ENCODE measurements at places on chromosomes 3 and 15.

GRCh38 chr3:100516232-100516631 is 23.8 kb downstream of the TMEM45A start:
- H3K27me3 ChIP-seq = no peaks in the 10 kb centered on the region
- H3K4me1 ChIP-seq = peaks cover 2% of the 10 kb centered on the region
- H3K27ac ChIP-seq = no peak overlapping the region
- H3K4me3 ChIP-seq = no peak overlapping the region
- no peak for DNase-seq

- no peak overlapping the region for H3K27ac ChIP-seq
- H3K4me3 ChIP-seq = no peak overlapping the region
- peaks cover 2% of the 10 kb centered on the region for H3K4me1 ChIP-seq
- no peaks in the 10 kb centered on the region for H3K27me3 ChIP-seq
Measured at GRCh38 chr3:40211579-40211978, 97.9 kb upstream of the EIF1B start.

DNA sequence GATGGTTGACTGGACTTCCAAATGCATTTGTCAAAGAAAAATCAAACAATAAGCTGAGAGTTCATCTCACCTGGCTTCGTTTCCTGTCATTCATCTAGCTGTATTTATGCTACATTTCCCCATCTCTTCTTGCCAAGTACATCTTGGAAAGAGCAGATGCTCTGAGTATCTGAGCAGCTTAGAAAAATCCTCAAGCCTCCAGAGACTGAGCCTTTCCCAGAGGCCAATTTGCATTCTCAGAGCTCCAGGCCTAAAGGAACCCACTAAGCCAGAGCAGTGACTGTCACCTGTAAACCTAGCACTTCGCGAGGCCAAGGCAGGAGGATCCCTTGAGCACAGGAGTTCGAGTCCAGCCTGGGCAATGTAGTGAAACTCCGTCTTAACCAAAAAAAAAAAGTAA is 100.5 kb downstream of the XXYLT1 start:
- H3K4me1 ChIP-seq = peaks cover 6% of the 10 kb centered on the region
- H3K36me3 ChIP-seq = peaks cover 2% of the 10 kb centered on the region
- H3K27me3 ChIP-seq = no peaks in the 10 kb centered on the region
- no peak for DNase-seq
- H3K27ac ChIP-seq = no peak overlapping the region
- no peak overlapping the region for H3K4me3 ChIP-seq

GRCh38 chr15:47718497-47719437 is 1.5 kb downstream of the SEMA6D start:
- DNase-seq = no peak
- no peaks in the 10 kb centered on the region for H3K4me1 ChIP-seq
- peak overlapping the region; percentile 34 for H3K4me3 ChIP-seq
- peaks cover 81% of the 10 kb centered on the region for H3K27me3 ChIP-seq
- no peak overlapping the region for H3K27ac ChIP-seq

DNA sequence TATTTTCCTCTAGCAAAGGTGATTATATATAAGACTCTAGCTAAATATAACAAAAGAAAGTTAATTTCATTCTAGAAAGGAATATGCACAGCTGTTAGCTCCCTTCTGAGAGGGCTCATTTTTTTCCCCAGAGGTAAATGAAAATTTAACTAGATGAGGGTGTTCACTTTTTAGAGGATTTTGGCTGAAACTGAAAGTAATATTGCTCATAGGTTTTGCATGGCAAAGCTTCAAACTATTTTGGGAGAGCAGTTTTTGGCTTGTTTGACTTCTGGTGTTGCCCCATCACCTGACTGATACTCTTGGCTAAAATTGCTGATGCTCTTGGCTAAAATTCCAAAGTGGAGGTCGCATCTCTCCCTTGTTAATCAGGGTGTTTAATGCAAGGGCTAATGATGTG is 311.9 kb downstream of the EDEM1 start:
- no peak overlapping the region for H3K4me3 ChIP-seq
- no peak for DNase-seq
- H3K27ac ChIP-seq = no peak overlapping the region
- H3K27me3 ChIP-seq = no peaks in the 10 kb centered on the region
- no peaks in the 10 kb centered on the region for H3K36me3 ChIP-seq
- peaks cover 2% of the 10 kb centered on the region for H3K4me1 ChIP-seq

- no peak overlapping the region for H3K4me3 ChIP-seq
- H3K27ac ChIP-seq = no peak overlapping the region
- peaks cover 6% of the 10 kb centered on the region for H3K4me1 ChIP-seq
- DNase-seq = no peak
- H3K27me3 ChIP-seq = peaks cover 27% of the 10 kb centered on the region
Measured at GRCh38 chr3:100893590-100893989, 99.6 kb downstream of the ABI3BP start.

DNA sequence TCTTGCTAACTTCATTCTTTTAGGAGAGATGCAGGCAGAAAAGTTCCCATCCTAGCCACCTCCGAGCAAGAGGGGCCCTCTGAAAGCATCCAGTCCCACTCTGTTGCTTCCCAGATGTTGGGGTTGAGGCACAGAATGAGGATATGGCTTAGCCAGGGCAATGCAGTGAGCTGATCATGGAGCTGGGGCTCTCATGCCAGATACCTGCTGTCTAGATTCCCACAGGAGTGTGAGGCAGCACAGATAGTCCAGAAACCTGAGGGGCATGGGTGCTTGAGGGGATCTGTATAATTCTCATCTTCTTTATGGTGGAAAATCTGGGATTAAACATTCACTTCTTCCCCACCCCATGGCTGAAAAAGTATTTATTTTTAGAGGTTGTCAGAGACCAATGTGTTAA is 1.2 kb downstream of the SLC22A13 start:
- peaks cover 6% of the 10 kb centered on the region for H3K36me3 ChIP-seq
- no peaks in the 10 kb centered on the region for H3K27me3 ChIP-seq
- H3K27ac ChIP-seq = peak overlapping the region; percentile 34
- no peak overlapping the region for H3K4me3 ChIP-seq
- H3K4me1 ChIP-seq = peaks cover 28% of the 10 kb centered on the region

DNA sequence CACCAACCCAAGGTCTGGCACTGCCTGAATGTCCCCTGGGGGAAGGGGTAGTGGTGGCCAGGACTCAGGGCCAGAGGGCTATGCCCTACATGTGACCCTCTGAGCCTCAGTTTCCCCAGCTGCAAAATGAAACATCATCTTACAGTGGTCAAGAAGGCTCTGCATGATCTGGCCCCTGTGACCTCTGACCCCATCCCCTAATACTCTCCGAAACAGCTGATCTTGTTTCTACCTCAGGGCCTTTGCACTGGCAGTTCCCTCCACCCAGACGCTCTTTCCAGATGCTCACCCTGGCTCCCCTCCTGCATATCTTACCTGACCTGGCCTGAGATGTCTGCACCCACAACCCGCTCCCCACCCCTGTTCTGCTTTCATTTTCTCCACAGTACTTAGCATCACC is 21.8 kb downstream of the PLXND1 start:
- H3K27me3 ChIP-seq = no peaks in the 10 kb centered on the region
- H3K27ac ChIP-seq = no peak overlapping the region
- peaks cover 6% of the 10 kb centered on the region for H3K4me1 ChIP-seq
- no peak for DNase-seq
- peaks cover 3% of the 10 kb centered on the region for H3K36me3 ChIP-seq
- no peak overlapping the region for H3K4me3 ChIP-seq

GRCh38 chr3:48428088-48428571 is 1.8 kb downstream of the PLXNB1 start:
- H3K27ac ChIP-seq = no peak overlapping the region
- H3K36me3 ChIP-seq = no peaks in the 10 kb centered on the region
- peak overlapping the region; percentile 63 for H3K4me3 ChIP-seq
- H3K27me3 ChIP-seq = no peaks in the 10 kb centered on the region
- no peak for DNase-seq

DNA sequence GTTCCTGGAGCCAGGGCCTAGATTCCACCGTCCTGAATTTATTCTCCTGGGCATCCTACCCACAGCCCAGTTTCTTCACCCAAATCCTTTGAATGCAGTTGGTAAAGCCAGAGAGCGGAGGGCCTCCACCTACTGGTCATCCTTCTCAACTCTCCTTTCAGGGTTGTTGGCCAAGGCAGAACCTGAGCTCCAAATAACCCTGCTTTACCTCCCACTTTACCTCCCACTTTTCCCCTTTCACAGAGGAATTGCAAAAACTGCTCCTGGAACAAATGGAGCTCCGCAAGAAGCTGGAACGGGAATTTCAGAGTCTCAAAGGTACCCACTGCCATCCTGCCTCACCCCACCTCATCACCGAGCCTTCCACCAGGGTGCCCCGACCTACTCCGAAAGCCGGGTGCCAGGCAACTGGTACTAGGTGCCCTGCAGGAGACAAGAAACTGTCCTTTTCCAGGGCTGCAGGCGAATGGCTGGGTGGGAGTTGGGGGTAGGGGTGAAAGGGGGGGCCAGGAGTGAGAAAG is 6.8 kb downstream of the SKOR1 start:
- peaks cover 46% of the 10 kb centered on the region for H3K4me1 ChIP-seq
- no peak for DNase-seq
- no peak overlapping the region for H3K4me3 ChIP-seq
- no peak overlapping the region for H3K27ac ChIP-seq
- peaks cover 5% of the 10 kb centered on the region for H3K36me3 ChIP-seq

Measured in T-helper 17 cell (primary cell).